LHCN-M2 (cell line): ENCODE measurements at places on chromosomes 3 and 15. TPM values are rescaled to one million over a fixed set of nuclear protein-coding genes. Genes with fewer than 3 reads are reported as not detected.

Gene GOLGA8S
- total RNA-seq, result 0.06 TPM in 1 of 2 replicates, not detected in the other

Gene FETUB
- total RNA-seq, result 0.06 TPM in 1 of 2 replicates, not detected in the other

Gene VILL
- total RNA-seq, result 8.4 and 8.8 TPM in 2 replicates

Gene ILDR1
- total RNA-seq, result not detected in 2 replicates

Gene CX3CR1
- not detected in 2 replicates for total RNA-seq

Gene LDHAL6B
- total RNA-seq, result not detected in 2 replicates

Gene RARB
- total RNA-seq, result 0.29 TPM in 1 of 2 replicates, not detected in the other

Gene SLC2A2
- total RNA-seq, result not detected in 2 replicates
